Suppressor macrophage treated with lipopolysaccharide for 4 hours (primary cell): ENCODE measurements at places on chromosomes 5 and 9.

DNA sequence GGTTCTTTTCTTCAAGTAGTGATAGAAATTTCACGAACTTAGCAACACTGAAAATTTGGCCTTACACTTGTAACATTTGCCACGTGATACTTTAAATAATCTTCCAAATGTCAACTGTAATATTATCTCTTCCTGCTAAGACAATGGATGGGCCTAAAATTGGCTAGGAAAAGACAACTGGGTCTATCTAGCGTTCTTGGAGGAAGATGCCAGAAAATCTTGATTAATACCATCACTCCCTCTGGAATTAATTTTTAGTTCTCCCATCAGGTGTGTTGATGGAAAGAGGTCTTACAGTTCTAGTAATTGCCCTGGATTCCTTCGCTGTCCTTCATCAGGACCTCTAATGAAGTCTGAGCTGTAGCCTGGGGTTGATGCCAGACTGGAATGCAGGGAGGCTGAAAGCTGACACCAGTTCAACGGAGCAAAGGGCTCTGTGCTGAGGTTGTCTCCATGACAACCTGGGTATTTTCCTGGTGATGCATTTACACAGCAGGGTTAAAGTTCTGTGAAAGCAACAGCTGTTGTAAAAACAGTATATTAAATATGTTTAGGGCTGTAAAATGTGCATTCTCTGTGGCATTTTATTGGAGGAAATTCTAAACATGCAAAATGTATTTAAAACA is 92.3 kb downstream of the GAS1 start:
- no peak for DNase-seq

- no peak for DNase-seq
These were observed 72.2 kb downstream of the EBF1 start for GRCh38 chr5:159027504-159027903.

- DNase-seq: no peak
These were observed 20.7 kb upstream of the MOCS2 start for GRCh38 chr5:53130266-53130665.

- DNase-seq: no peak
These were observed 190.9 kb upstream of the TUT7 start for GRCh38 chr9:86545090-86545489.

- DNase-seq: no peak
These were observed 43.8 kb upstream of the ANKH start for GRCh38 chr5:14915291-14915952.

GRCh38 chr9:122463828-122464632 is 13.7 kb downstream of the OR1J1 start:
- DNase-seq: peak; percentile 6

GRCh38 chr5:172898843-172899369 is 60.3 kb upstream of the RPL26L1 start:
- DNase-seq: no peak
